Suprapubic skin (tissue), 4 donors: ENCODE measurements at places on chromosomes 4 and X. TPM values are rescaled to one million over a fixed set of nuclear protein-coding genes. Genes with fewer than 3 reads are reported as not detected.

TMEM47 gene
- 9.4 TPM for total RNA-seq

ZNF630 gene
- total RNA-seq: 9.8 TPM

MAPK10 gene
- 4.8 TPM for total RNA-seq

SLC49A3 gene
- 16.4 TPM for total RNA-seq

RBMXL3 gene
- total RNA-seq: not detected

ATP2B3 gene
- not detected for total RNA-seq

EGF gene
- total RNA-seq: 1.5 TPM

IL21 gene
- total RNA-seq: not detected

BCLAF3 gene
- 16.3 TPM for total RNA-seq

USP26 gene
- not detected for total RNA-seq

HS6ST2 gene
- total RNA-seq: 0.30 TPM

GRCh38 chr4:66489370-66489769, 819.1 kb upstream of the EPHA5 start:
- DNase-seq: no peak

DNA sequence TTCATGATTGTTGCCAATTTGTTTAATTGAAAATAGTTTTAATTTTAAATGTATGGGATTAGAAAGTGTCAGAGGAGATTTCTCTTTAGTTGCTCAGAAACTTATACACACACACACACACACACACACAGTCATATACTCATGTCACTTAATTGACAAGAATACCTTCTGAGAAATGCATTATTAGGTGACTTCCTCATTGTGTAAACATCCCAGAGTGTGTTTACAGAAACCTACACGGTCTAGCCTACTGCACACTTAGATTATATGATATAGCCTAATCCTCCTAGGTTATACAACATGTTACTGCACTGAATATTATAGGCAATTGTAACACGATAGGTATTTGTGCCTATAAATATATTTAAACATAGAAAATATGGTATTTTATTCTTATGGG, 1327.4 kb downstream of the FSTL5 start:
- no peak for DNase-seq

DNA sequence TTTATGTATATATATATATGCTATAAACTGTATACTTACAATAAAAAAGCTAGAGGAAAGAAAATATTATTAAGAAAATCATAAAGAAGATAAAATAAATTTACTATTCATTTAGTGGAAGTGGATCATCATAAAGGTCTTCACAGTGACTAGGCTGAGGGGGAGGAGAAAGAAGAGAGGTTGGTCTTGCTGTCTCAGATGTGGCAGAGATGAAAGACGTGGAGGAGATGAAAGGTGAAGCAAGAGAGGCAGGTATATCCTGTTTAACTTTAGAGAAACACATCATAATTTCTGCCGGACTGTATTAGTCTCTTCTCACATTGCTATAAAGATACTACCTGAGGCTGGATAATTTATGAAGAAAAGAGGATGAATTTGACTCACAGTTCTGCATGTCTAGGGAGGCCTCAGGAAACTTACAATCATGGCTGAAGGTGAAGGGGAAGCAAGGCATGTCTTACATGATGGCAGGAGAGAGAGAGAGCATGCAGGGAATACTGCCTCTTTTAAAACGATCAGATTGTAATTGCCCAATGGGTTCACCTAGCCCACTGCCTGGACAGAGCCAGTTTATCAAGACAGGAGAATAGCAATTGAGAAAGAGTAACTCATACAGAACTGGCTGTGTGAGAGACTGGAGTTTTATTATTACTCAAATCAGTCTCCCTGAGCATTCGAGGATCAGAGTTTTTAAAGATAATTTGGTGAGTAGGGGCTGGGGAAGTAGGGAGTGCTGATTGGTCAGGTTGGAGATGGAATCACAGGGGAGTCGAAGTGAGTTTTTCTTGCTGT, 22.1 kb upstream of the RRAGB start:
- DNase-seq: no peak

- DNase-seq: no peak
Observed at GRCh38 chrX:141443922-141444321, 140.6 kb downstream of the SPANXA1 start.

GRCh38 chr4:126012691-126013290, 698.0 kb downstream of the FAT4 start:
- DNase-seq: no peak

DNA sequence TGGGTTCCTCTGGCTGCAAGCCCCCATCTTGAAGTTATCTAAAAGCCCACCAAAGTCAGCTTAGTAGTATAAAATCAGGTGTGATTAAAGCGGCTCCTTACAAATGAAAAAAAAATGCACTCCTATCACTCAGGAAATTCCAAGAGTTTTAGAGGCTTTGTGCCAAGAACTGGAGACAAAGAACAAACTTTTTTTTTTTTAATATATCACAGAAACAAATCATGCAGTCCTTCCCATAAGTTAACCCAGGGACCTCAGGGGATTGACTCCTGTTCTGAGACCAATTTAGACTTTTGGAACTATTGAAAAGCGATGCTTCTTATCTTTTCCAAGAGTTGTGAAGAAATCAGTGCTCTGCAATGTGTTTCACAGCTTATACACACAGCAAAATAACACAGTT, 53.6 kb downstream of the HHIP start:
- no peak for DNase-seq

DNA sequence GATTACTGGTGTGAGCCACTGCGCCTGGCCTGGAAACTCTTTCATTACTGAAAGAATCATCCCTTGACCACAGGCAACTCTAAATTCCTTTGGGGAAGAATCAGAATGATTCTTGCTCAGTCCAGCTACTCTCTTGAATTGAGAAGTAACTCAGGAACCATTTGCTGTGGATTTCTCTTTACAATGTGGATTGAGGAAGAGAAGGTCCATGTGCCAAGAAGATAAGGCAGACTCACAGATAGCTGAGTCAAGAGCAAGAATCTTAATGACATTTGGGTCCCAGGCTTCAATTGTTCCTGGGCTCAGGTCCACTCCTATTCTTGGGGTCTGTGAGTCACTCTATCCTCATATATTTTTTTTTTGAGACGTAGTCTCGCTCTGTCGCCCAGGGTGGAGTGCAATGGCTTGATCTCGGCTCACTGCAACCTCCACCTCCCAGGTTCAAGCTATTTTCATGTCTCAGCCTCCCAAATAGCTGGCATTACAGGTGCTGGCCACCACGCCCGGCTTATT, 6.2 kb upstream of the MGARP start:
- no peak for DNase-seq

GRCh38 chrX:10618961-10619360, 1.4 kb downstream of the MID1 start:
- DNase-seq: no peak

DNA sequence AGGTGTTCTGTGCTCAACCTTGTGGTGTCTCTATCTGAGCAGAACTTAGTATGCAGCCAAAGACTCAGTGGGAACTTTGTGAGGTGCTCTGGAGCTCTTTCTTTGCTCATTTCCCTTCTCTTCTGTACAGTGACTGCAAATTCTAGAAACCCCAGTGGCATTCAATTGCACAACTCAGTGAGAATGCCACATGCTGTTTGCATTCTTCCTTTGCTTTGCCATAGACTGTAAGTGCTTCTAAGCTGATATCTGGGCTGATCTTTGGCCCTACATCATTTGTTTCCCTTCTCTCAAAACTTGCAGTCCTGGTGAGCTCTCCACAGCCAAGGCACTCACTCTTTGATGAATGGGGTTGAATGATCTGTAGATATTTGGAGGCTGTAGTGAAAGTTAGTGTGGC, 7.0 kb downstream of the PNMA3 start:
- no peak for DNase-seq

- DNase-seq: no peak
Observed at GRCh38 chrX:117570160-117570559, 546.5 kb downstream of the KLHL13 start.

DNA sequence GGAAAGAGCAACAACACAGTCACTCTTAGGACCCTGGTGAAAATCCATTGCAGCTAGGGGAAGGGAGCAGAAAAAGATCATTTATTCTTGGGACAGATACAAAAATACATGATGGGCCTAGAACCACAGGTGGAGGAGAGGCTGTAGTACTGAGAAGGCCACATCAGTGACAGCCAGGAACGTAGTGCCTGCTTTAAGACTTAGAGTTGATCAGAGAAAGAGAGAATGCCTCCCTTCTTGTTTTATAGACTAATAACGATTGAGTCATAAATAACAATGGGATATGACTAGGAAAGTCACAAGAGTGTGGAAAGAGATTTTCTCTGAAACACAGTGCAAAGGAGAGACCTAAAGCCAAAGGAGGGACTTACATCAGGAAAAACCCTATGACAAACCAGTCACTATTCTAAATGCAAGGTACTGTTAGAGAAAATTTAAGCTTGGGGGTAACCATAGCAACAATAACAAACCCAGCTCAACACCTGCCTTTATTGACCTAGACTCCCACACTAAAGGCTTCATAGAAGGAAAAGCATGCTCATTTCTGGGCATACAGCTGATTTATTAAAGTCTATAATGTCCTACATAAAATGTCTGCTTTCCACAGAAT, 1015.0 kb upstream of the GRID2 start:
- DNase-seq: no peak

DNA sequence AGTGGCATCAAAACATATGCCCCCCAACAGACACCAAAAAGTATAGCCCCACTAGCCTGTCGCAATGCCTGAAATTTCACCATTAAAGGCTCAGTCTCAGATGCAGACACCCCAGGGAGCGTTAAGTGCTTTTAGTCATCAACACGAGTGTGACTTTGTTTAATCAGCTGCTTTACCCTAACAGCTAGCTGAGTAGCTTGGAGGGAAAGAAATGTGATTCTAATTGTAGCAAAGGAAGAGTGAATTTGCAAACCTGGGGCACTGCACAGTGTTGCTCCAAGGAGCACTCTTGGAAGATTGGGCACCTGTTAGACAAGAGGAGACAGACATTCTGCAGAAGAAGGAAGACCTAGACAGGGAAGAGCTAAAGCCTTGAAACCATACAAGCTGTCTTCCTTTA, 145.1 kb downstream of the BEND2 start:
- DNase-seq: no peak

- no peak for DNase-seq
Observed at GRCh38 chr4:148173397-148174017, 268.7 kb downstream of the NR3C2 start.

GRCh38 chr4:184850431-184851199, 24.8 kb upstream of the ACSL1 start:
- no peak for DNase-seq

GRCh38 chr4:109973529-109973905, 60.8 kb downstream of the EGF start:
- no peak for DNase-seq

DNA sequence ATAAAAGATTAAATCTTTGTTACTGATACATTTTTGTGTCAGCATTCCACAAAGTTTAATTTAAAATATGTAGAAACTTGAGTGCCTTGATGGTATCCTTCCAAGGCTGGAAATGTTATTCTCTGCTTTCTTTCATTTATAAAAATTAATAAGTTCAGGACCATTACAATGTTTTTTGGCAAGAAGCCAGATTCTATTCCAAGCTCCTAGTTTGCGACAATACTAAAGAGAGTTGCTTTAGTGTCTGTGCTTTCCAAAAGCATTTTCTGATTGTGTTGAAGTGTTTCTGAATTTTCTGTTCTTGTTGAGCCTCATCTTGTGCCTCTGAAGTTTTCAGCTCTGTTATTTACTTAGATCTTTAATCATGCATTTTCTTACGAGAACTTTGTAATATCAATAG, 516.2 kb downstream of the KCTD8 start:
- DNase-seq: no peak

DNA sequence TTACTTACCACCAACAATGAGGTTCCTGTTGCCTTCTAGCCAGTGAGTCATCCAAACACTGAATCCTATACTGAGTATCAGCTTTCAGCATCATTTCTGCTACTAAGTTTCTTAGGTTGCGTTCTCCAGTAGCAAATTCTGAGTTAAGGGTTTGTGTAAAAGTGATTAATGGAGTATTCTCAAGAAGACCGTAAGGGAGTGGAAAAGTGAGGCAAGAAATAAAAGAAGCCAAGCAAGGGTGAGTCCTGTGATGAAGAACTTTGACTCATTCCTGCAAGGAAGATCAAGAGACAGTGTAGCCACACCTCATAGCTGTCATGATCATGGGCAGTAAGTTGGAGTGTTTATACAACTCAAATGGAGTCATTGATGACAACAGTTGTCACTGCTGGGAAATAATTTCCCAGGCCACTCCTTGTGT, 446.2 kb downstream of the RAPGEF2 start:
- DNase-seq: no peak

DNA sequence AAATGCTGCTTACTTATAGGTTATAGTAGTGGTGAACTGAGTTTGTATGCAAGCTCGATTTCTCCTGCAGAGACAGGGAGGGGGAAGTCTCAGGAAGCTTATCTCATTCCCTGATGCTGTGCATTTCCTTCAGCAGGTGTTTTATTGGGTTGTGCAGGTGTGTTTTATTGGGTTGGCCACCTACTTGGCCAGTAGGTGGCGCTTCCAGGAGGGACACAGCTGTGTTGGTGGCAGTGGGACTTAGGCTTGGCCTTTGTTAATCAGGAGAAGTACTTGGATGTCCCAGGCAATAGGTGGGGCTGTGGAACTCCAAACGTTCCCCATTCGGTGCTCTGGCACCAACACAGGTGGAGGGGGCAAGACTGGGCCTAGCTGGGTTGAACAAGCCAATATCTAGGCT, 196.0 kb upstream of the DCAF8L1 start:
- no peak for DNase-seq

DNA sequence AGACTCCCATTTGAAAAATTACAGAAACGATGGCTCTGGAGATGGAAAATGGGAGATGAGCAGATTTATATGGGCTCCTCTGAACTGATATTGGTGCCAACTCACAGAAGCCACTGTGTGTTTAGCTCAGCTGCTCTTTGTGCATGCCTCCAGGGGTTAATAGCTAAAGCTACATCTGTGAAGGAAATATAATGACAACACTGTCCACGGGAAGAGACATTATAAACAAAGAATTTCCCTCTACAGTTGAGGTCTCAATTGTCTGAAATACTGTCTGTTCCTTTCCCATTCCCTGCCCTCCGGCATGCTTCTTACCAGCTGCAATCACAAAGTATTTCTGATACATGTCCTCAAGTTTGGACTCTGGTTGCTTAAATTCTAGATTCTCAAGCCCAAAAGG, 40.4 kb downstream of the PPA2 start:
- DNase-seq: no peak

GRCh38 chr4:139903845-139904244, 238.2 kb downstream of the MGST2 start:
- no peak for DNase-seq

DNA sequence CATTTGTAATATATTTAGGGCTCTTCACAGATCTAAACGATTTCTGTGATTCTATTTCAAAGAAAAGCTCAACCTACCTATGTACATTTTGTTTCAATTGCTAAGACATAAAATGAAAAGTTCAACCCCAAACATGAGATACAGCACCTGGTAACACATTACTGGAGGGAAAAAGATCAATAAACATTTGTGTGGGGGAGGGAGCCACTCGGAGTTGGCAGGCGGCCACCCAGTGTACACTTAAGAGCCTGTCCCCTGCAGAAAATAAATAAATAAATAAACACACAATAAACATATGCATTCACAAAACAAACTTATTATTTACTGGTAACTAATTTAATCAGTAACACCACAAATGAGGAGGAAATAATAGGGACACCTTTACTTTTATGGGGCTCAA, 19.3 kb downstream of the PRSS48 start:
- no peak for DNase-seq
